ENCODE measurements at places on chromosomes 3 and 15. TPM values are rescaled to one million over a fixed set of nuclear protein-coding genes. Genes with fewer than 3 reads are reported as not detected.

The NANOGP8 gene
- not detected for total RNA-seq

The SPINK8 gene
- not detected for total RNA-seq

The NCBP2 gene
- 42.4 TPM for total RNA-seq

The GRM7 gene
- total RNA-seq = not detected

The TM4SF4 gene
- 42.5 TPM for total RNA-seq

The KNL1 gene
- 9.8 TPM for total RNA-seq

The P2RY1 gene
- 0.56 TPM for total RNA-seq

The FRMD5 gene
- 2.5 TPM for total RNA-seq

The SLC27A2 gene
- total RNA-seq = 32.9 TPM

The AAGAB gene
- total RNA-seq = 62.8 TPM

The FEZF2 gene
- total RNA-seq = not detected

The COL6A5 gene
- not detected for total RNA-seq

The SPRED1 gene
- 9.6 TPM for total RNA-seq

The AP3B2 gene
- 0.61 TPM for total RNA-seq

The DLEC1 gene
- 0.05 TPM for total RNA-seq
